ENCODE measurements at places on chromosomes 16 and 17. TPM values are rescaled to one million over a fixed set of nuclear protein-coding genes. Genes with fewer than 3 reads are reported as not detected.

CRYM gene
- 70.0 TPM for total RNA-seq

KRT39 gene
- not detected for total RNA-seq

KRT23 gene
- not detected for total RNA-seq

GAS7 gene
- 72.1 TPM for total RNA-seq

P3H4 gene
- total RNA-seq, result 6.7 TPM

SF3B3 gene
- total RNA-seq, result 129 TPM

SCGB1C2 gene
- not detected for total RNA-seq

GRCh38 chr17:79008666-79009387, 737 bp downstream of the CANT1 start:
- peak; percentile 33 for DNase-seq

- no peak for DNase-seq
These were observed 50.7 kb upstream of the ARHGAP44 start for GRCh38 chr17:12738624-12739023.

DNA sequence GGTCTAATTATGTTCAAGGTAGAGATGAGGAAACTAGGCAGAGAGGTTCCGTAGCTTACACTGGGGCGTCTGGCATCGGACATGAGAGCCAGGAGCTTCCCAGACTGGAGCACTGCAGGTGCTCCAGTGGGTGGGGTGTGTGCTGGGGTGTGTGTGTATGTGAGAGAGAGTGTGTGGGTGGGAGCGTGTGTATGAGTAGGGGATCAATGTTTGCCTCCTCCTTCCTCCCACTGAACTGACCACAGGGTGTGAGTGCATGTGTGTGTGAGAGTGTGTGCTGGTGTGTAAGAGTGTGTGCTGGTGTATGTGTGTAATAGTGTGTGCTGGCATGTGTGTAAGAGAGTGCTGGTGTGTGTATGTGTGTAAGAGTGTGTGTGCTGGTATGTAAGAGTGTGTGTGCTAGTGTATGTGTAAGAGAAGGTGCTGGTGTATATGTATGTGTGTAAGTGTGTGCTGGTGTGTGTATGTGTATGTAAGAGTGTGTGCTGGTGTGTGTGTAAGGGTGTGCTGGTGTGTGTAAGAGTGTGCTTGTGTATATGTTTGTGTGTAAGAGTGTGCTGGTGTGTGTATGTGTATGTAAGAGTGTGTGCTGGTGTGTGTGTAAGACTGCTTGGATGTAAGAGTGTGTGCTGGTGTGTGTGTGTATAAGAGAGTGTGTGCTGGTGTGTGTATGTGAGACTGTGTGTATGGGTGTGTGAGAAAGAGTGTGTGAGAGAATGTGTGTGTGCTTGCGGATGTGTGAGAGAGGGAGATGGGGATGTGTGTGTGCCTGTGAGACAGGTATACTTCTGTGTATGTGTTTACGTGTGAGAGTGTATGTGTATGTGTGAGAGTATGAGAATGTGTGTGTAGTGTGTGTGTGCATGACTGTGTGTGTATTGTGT, 139.9 kb downstream of the MRM1 start:
- DNase-seq, result no peak

GRCh38 chr16:10575506-10576130, 4.8 kb downstream of the EMP2 start:
- DNase-seq, result no peak

DNA sequence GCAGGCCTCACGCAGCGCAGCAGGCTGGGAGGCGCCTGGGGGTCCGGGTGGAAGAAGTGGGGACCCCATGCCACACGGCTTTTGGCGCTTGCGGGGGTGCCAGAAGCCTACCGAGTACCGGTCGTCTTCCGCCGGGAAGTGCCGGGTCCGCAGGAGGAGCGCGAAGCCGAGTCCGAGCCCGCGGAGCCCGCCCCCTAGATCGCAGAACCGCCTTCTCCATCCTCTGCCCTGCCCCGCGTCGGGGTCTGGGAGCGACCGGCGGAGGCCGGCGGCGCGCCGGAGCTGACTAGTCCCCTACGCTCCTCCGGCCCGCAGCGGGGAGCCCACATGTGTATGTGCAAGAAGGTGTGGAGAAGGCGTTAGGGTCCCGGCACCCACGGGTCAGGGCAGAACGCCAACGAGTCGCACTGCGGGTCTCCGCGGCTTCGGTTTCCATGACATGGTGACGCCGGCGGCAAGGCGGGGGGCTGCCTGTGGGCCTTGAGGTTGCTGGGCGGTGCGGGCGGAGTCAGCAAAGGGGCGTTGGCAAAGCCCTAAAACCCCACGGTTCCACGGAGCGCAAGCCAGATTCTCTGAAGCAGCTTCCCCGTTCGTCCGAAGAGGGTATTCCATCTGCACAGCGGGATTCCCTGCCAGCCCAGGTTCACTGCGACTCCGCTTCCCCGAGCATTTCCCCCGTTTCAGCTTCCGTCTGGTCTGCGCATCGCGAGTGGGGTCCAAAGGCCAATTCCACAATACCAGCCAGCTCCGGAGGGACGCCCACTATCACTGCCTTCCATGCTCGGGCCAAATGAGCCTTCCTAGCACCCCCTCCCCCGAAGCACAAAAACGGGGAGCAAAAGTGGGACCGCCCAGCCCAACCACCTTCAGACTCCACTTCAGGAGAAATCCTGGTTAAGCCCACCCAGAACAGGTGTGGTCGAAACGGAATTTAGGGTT, 2.3 kb upstream of the LHX1 start:
- DNase-seq, result no peak

DNA sequence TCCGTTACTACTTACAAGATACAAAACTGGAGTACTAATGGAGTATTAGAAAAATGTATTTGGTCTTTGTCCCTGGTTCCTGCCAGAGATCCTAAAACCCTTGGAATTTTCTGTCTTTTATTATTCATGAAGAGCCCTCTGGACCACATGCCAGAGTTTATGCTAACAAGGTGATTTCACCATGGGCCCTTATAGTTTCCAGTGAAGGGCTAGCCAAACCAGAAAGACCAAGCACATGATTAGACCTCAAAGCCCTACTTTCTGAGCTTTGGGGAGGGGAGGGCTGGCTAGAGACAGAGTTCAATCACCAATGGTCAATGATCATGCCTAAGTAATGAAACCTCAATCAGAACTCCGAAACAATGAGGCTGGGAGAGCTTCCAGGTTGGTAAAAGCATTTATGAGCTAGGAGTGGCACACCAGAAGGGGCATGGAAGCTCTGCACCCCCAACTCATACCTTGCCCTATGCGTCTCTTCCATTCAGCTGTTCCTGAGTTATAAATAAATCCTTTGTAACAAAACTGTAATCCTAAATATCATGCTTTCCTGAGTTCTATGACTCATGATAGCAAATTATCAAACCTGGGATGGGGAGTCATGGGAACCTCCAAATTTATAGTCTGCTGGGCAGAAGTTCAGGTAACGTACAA, 10.4 kb downstream of the DCUN1D3 start:
- DNase-seq, result no peak

GRCh38 chr16:50802961-50803360, 61.1 kb downstream of the CYLD start:
- no peak for DNase-seq

- DNase-seq, result no peak
These were observed 19.8 kb downstream of the GTF3C1 start for GRCh38 chr16:27529962-27530361.

GRCh38 chr16:82979406-82980111, 352.8 kb downstream of the CDH13 start:
- DNase-seq, result no peak

GRCh38 chr16:396605-397004, 394 bp upstream of the NME4 start:
- DNase-seq, result peak; percentile 73

- DNase-seq, result peak; percentile 93
These were observed 29.6 kb downstream of the ZNF778 start for GRCh38 chr16:89246903-89247733.

GRCh38 chr17:74113952-74114351, 89.5 kb upstream of the RPL38 start:
- DNase-seq, result no peak

DNA sequence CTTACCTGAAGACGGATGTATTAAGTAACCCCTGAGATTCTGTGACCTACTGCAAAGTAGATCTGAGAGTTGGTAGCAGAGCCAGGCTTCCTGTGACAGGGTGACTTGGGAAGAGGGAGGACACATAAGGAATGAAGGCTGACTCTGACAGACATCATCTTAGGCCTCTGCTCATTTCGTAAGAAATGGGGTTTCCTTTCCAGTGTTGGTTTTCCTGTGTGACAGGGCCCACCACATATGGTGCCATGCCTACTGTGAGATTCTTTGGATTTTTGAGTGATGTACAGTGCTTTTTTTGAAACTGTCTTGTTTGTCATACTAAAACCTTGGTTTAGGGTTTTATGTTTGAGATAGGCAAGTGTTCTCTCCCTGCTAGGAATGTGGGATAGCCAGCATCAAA, 12.7 kb downstream of the LIG3 start:
- no peak for DNase-seq

DNA sequence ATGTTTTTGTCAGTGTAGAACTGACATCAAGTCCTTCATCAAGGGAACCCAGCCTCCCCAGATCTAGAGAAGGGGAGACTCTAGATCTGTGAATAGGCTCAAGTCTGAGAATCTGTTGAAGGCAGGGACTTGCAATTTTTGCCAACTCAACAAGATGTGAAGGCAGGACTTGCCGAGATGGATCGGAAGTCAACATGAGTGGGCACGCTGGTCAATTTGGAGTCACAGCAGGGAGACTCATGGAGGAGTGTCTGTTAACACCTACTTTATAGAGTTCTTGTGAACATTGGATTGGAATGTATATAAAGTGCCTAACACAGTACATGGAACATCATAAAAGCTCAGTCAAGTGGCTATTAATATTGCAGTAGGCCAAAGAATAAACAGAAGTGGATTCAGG, 10.0 kb downstream of the ZNF689 start:
- no peak for DNase-seq

- DNase-seq, result peak; percentile 59
These were observed 32.4 kb downstream of the SMARCE1 start for GRCh38 chr17:40615068-40615840.

DNA sequence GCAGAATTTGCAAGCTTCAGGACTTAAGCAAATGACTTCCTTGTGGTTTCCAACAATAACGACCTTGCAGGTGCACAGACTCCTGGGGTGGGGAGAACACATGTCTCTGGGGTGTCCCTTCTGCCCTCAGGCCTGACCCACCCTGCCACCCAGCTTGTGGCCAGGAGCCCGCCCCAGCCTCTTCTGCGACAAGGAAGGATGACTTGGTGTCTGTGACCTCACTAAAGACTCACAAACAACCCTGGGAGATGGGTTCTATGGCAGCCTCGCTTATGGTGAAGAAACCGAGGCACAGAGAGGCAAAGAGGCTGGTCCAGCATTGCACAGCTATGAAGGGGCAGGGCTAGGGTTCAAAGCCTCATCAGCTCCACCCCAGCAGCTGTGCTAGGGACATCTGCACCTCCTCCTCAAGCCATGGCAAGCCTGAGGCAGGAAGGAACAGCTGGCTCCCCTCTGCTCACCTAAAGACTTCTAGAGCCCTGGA, 2.6 kb downstream of the ATP2A3 start:
- no peak for DNase-seq

DNA sequence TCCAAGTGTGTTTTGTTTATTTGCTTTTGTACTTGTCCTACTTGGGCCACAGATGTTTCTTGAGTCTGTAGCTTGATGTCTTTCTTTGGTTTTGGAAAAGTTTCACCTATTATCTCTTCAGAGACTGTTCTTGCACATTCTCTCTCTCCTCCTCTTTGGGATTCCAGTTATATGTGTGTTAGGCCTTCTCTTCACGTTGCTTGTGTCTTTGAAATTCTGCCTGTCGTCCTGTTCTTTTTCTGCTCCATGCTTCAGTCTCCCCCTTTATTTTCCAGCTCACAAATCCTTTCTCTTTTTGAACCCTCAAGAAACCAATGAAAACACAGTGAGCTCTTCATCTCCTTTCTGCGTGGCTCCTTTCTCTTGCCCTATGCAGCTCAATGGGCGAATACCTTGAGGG, 7.9 kb downstream of the VPS35L start:
- DNase-seq, result no peak

GRCh38 chr16:79287424-79287917, 313.1 kb downstream of the MAF start:
- DNase-seq, result no peak

DNA sequence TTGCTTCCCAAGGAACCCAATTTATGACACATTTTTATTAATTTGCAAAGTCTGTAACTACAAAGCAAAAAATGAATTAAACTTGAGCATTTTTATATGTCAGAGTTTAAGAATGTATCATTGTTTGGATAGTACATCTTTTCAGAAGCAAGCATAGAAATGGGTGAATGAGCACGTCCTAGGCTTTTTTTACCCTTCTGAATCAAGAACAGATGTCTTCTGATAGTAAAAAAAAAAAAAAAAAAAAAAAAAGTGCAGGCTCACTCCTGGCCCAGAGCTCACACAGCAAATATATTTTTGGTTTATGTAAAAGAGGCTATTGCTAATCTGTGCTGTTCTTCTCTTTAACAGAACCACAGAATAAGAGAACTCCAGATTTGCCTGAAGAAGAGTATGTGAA, 6.3 kb downstream of the TERF2IP start:
- DNase-seq, result no peak

DNA sequence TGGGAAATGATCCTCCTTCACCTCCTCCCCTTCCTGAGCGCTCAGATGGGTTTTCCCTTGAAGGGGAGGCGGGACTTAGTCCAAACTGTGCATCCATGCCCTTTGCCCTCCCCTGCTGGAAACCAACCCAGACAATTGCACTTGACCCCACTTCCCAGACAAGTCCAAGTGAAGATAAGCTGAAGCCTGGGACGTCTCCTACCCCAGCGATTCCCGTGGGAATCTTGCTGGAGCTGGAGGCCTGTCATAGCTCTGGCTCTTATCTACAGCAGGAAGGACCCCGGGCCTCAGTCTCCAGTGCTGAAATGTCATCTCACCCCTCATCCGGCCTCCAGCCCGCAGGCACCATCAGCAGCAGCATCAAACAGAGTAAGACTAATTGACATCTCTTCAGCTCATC, 6.5 kb upstream of the NGFR start:
- DNase-seq, result peak; percentile 40

- DNase-seq, result no peak
These were observed 9.2 kb downstream of the DYNC1LI2 start for GRCh38 chr16:66741950-66742808.

- no peak for DNase-seq
These were observed 79.7 kb upstream of the BRD7 start for GRCh38 chr16:50448522-50448921.

- no peak for DNase-seq
These were observed 14.3 kb upstream of the SCIMP start for GRCh38 chr17:5248821-5249479.

GRCh38 chr17:34012709-34013375, 242.2 kb upstream of the CCL2 start:
- DNase-seq, result no peak

- DNase-seq, result no peak
These were observed 131.9 kb downstream of the C16orf95 start for GRCh38 chr16:87185308-87185707.

All from Right ventricle myocardium superior (tissue), 1 donor.